Non-pigmented ciliary epithelial cell (primary cell): ENCODE measurements at places on chromosomes 3 and 15.

- no peak for DNase-seq
These were observed 35.6 kb downstream of the IQSEC1 start for GRCh38 chr3:13037458-13038117.

GRCh38 chr3:12175844-12176453, 17.2 kb upstream of the TIMP4 start:
- DNase-seq, result no peak

- no peak for DNase-seq
These were observed 32.8 kb downstream of the BDH1 start for GRCh38 chr3:197522881-197523441.

DNA sequence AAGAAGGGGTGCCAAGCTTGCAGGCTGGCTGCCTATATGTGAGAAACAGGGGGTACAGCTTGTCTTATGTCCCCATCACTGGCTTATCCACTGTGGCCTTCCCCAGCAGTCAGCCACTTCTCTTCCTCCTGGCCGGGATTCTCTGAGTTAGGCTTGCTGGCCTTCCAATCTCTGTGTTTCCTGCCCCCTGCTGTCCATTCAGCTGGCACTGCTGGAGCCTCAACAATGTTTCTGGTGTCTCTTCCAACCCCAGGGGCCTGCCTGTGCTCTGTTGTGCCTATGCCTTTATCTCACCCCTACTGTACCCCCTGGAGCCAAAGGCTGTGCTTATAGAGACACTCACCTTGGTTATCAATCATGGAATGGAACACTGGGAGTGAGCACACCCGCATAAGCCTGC, 36.5 kb downstream of the ANAPC13 start:
- no peak for DNase-seq

DNA sequence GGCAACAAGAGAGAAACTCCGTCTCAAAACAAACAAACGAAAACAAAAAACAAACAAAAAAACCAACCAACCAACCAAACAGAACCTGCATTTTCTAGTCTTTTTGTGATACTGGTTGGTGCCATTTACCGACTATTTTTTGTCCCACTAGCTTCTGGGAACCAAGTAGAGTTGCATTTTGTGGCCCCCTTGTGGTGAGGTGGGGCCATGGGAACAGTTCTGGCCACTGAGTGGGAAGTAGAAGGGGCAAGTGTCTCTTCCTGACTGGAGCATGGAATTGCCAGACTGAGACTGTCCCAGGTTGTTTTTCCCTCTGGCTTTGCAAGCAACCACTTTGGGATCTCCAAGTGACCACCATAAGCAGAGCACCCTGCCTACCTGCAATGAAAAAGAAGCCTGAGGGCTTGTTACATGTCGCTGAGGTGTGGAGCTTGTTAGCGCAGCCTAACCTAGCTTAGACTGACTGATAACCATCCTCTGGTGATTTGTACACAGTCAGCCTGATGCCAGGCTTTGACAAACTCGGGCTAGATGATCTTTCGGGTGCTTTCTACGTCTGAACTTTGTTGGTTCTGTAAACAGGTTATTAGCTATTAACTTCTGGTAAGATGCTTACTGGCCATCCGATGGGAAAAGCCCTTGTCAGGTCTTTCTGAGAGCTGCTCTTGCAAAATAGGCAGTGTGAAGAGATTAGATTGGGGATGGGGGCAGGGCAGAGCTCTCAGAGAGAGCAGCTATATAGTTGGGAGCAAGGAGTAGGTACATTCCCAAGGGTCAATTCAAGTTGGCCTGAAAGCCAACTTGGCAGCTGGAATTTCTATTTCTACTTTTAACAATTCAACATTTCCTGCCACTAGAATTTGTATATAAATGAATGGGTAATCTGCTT, 172.2 kb downstream of the SSR3 start:
- peak; percentile 5 for DNase-seq

DNA sequence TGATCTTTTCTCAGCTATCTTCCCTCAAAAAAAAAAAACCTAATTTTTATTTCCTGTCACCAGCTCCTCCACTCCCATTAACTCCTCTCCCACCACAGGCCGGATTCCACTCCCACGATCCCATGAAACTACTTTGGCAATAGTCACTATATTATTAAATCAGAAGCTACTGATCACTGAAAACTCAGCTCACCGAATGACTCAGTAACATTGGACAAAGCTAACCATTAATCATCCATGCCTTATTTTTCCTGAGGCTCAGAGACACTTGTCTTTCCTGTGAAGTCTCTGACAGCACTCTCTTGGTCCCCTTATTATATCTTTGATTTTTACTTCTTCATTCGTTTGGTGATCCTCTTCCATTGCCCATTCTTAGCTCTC, 260.2 kb downstream of the CGGBP1 start:
- DNase-seq, result no peak

- no peak for DNase-seq
These were observed 30.2 kb downstream of the PLAAT1 start for GRCh38 chr3:193271101-193271840.

DNA sequence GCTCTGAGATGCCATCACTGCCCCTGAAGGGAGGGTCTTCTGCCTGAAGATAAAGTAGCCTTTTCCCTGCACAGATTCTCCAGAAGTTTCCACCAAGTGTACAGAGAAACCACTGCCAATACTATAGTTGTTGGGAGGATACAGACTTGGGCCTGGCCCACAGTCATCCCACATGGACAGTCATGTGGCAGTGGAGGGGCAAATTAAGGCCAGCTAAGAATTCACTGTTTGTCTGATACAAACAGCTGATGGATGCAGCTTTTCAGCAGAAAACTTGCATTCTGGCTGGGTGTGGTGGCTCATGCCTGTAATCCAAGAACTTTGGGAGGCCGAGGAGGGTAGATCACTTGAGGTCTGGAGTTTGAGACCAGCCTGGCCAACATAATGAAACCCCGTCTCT, 22.1 kb downstream of the HOMER2 start:
- no peak for DNase-seq

DNA sequence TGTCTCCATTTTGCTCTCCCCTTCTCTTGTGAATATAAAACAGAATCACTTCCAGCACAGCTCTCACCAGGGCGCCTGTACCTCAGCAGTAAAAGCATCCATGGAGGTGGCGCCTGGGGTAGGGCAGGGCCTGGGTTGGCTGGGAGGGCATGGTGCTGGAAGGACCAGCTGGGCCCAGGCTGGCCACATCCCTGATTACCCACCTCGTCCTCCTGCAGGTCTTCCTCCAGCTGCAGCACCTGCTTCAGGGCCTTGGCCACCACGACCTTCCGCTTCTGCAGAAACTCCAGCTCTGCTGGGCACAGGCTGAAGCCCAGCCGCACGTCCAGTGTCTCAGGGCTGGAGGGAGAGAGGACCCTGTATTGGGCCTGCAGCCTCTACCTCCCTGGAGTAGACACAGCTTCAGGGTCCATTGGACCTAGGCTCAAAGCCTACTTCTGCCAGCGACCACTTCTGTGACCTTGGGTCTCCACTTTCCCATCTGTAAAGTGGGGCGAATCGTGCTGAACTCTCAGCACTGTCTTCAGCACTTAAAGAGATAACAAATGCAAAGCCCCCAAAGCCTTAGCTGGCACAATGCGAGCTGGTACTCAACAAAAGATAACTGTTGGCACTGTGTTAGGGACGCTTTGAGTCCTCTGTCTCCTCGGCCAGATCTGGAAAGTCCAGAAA, 23.8 kb downstream of the PLA2G4E start:
- DNase-seq, result no peak

DNA sequence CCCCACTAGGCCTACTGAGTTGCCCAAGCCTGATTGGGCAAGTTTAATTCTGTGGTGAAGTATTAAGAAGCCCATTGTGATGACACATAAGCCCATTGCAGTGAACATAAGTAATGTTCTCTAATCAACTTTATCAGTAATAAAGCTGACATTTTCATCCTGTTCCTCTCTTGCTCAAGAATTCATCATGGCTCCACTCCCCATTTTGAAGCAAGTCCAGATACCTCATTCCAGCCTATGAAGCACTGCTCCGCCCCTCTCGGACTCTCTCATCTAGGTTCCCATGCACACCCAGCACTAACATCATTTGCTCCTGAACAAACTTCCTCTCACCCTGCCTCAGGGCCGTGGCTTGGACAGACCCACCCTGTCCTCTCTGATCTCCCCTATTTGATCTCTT, 10.5 kb downstream of the SHF start:
- no peak for DNase-seq

DNA sequence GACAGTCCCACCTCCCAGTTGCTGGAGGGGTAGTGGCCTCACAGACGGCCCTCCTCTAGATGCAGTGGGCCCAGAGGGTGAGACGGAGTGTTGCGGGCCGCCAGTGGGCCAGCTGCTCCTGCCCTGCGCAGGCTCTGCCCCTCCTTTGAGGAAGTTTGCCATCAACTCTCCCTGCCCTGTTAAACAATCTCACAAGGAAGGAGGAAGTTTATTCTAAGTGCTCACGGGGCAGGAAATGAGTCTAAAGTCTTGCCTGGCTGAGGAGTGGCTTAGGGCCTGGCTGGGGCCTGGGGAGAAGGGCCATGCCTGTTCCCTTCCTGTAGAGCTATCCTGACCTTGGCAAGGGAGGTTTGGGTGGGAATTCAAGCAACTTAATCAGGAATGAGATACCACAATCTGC, at the start of gene FAM3D:
TSS of gene FAM3D (minus strand) at position 92 of the 400 bp plus-strand sequence. CDS start 11,211 bp downstream, outside the sequence.
- DNase-seq, result no peak

- no peak for DNase-seq
These were observed 65.2 kb upstream of the UBE2E1 start for GRCh38 chr3:23740517-23740965.

GRCh38 chr3:165082650-165083049, 4.4 kb upstream of the SI start:
- no peak for DNase-seq

DNA sequence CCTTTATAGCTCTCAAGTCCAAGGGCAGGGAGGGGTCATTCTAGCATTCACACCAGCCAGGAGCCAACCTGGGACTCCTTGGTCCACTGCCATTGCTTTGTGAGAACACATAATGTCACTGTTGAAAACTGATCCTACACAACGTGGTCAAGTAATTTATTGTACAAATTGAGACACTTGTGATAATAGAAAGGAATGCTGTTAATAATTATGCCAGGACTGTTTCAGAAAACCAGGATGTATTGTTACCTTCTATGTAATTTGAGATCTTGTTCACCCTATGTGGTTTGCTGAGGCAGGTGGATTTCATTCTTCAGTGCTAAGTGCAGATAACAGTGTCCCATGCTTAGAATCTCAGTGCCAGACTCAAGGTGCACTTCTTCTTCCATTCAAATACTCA, 33.3 kb downstream of the TMCO5A start:
- no peak for DNase-seq

GRCh38 chr15:80934761-80935221, 54.8 kb downstream of the MESD start:
- DNase-seq, result peak; percentile 26

GRCh38 chr3:29339016-29339833, 58.4 kb downstream of the RBMS3 start:
- DNase-seq, result no peak

GRCh38 chr3:147423537-147423797, 14.3 kb downstream of the ZIC1 start:
- no peak for DNase-seq

DNA sequence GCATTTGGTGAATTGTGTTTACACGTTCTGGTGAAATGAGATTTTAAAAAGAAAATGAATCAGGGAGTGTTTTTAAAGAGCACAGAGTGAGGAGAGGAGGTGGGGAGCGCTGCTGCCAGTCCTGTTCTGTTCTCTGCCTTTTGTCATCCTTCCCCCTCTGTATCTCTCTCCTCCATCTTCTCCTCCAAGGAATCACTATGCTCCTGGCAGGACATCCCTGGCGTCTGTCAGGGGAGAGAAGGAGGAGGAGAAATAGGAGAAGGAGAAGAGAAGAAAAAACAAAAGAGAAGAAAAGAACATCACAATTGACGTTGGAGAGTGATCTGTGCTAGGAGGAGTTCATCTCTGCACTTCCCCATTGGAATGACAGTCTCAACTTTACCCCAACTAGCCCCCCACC, 627.6 kb upstream of the TBL1XR1 start:
- no peak for DNase-seq

DNA sequence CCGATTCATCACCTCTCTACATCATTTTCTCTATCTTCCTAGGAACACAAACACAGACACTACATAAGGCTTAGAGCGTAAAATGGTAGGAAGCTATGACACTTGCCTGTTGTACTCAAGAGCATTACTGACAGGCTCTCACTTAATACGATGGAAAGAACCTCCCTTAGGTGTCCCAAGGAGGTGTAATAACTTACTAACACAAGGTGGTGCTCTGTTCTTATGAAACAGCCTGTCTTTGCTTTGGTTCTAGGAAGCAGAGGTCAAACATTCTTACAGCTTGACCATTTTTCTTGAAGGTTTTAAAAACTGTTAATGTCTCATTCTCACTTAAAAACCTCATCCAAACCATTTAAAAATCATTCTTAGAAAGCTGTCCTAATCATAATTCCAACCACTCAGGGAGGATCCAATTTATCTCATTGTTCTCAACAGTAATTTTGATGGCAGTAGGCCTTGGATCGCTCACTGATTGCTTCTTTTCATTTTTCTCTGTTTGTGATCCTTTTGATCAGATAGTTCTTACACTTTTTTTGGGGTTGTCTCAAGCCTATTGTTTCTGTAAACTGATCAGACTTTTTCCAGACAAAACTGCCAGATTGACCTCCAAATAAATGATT, 317.8 kb upstream of the AGTR1 start:
- DNase-seq, result peak; percentile 40

DNA sequence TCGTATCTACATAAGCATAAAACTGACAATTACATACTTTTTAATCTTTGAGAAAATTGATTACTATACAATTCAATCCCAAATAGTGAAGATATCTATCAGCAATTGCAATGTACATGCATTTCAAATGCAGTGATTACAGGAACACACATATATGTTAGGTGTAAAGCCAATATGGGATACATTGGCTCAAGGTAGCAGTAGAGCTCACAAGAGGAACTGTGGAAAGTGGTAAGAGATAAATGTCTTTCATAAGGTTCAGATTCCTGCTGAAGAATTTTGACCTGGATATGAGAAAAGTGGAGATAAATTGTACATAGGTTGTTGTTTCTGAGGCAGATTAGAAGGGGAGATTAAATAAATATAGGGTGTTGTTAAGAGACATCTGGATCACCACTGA, 1280.5 kb downstream of the OTOL1 start:
- no peak for DNase-seq

GRCh38 chr15:67968564-67968963, 85.6 kb upstream of the PIAS1 start:
- DNase-seq, result no peak

DNA sequence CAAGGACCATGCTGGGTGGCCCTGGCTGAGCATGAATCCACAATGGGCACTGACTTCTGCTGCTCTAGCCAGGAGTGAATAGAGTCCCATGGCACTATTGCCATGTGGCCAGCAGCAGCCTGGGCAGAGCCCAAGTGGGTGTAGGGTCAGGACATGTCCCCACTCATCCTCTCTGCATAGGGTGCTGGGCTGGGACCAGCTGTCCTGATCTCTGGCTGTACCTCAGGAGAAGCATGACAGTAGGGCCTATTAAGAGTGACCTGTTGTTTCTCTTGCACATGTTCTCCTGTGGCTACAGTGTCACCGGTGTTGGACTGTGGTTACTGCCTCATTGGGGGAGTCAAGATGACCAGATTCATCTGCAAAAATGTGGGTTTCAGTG, 46.9 kb downstream of the DLEC1 start:
- no peak for DNase-seq

- no peak for DNase-seq
These were observed 5.9 kb downstream of the ZDHHC23 start for GRCh38 chr3:113953677-113954076.

- no peak for DNase-seq
These were observed 73.1 kb upstream of the FBN1 start for GRCh38 chr15:48718646-48719045.
